Epithelial cell of esophagus (primary cell): ENCODE measurements at places on chromosomes 7 and 10.

DNA sequence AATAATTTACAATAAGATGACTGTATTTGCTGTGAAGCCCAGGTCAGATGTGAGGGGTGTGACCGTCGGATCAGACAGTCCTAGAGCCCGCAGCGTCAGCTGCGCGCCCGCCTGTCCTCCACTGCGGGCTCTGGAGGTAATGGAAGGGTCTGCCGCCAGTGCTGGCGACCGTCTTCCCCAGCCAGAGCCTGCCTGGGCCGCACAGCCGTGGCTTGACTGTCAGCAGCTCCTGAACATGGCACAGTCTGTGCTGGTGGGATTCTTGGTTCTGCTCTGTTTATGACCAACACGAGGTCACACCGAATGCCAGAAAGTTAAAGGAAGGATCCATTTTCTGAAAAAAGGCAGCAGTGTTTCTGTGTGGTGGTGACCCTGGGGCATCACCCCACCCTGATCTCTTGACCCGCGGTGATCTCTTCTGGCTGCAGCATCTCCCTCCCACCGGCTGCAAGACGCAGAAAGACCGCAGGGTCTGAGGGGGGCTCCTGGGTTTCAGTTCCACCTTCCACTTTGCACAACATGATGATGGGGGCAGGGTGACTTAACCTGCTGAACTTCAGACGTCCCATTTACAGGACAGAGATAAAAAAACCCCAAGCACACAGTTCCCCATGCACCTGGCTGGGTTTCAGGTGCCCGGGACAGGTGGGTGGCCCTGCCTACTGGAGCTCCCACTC lies 103.7 kb downstream of the DNAJB6 start:
- DNase-seq, result no peak

- peak; percentile 94 for DNase-seq
Observed at GRCh38 chr7:13981070-13981469, 8.4 kb downstream of the ETV1 start.

DNA sequence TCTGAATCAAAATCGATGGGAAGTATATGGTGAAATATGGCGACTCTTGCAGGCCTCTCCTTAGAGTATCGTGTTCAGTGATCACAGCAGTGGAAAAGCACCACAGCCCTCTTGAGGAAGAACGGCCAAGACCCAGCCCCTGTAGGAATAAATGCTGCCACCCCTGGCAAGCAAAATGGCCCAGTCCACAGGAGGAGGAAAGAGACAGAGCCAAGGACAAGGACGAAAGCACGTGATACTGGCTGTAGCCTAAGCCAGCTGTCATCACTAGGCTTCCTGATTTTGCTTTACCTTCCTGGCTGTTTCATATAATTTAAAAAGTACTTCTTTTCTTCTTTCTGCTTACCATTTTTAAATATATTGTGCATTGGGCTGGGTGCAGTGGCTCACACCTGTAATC lies 395.0 kb upstream of the SHH start:
- DNase-seq, result no peak

GRCh38 chr10:17418249-17418648 lies 36.1 kb downstream of the ST8SIA6 start:
- peak; percentile 42 for DNase-seq

DNA sequence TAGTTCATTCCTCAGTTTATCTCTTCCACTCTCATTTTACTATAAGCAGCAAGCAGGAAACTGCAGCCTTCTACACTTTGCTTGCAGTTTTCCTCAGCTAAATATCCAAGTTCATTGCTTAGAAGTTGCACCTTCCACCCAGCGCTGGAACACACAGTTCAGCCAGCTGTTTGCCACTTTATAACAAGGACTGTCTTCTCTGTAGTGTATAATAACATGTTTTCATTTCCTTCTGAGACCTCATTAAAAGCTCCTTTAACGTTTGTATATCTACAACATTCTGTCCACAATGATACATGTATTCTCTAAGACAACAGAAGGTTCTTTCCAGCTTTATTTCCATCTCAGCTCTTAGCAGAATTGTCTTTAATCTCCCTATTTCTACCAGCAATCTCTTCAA lies 74.1 kb downstream of the GNAI1 start:
- no peak for DNase-seq

DNA sequence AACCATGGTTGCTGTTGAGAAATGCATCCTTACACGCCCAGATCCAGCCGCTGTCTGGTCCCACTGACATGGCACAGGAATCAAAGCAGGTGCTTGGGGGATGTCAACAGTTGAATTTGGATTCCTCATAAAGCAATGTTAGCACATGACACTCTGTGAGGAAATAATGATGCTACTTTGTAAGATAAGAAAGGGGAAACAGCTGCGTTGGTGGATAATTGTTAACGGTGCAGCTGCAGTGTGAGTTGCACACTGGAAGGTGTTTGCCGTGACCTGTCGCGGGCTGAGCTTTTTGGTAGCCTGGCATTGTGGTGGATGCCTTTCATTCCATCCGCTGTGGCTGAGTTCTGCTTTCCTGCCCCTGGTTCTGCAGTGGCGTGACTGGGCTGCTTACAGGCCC lies 113.9 kb downstream of the MGMT start:
- DNase-seq, result no peak

DNA sequence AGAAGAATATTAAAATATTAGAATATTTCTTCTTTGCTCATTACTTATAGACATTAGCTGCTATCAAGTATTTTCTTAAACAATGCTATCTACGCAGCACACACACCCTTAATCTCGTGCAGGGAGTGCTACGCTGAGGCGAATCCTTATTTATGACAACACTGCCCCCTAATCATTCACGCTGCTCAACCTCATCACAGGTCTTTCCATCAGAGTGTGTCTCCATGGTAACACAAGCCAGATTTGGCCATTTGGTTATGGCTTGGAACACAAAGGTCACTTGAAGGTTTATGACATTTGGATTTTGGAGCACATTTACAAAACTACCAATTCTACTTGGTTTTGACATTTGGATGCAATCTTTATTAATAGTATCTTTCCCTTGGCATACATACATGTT lies 45.4 kb upstream of the MYO3A start:
- DNase-seq, result no peak

DNA sequence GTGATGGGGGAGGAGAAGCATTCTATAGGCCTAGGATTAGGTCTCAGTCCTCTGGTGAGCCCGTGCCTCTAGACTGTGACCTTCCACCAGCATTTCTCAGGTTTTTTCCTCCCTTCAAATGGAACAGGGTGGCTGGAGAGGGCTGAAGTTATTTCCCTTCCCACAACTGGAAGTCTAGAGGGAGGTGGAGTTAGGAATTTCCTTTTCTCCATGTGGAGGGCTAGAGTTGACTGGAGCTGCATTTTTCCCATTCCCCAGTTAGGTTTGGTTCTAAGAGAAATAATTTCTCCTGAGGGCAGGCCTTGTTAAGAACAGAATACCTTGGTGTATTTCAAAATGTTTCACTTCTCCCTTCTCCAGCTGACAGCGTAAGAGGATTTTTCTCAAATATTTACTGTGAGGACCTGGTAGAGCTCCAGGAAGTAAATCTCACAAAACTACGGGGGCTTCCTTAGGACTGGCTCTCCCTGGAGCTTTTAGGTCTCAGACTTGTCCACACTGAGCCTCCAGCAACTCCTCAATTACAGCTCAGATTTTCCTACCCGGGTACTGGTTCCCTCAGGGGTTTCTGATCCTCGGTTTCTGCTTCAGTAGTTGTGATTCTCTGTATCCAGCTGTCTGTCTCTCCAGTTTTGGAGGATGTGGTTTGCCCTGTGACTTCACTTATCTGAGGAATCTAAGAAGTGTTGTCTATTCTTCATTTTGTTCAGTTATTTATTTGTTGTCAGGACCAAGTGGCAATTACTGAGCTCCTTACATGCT lies 6.0 kb upstream of the REEP3 start:
- DNase-seq, result peak; percentile 34

DNA sequence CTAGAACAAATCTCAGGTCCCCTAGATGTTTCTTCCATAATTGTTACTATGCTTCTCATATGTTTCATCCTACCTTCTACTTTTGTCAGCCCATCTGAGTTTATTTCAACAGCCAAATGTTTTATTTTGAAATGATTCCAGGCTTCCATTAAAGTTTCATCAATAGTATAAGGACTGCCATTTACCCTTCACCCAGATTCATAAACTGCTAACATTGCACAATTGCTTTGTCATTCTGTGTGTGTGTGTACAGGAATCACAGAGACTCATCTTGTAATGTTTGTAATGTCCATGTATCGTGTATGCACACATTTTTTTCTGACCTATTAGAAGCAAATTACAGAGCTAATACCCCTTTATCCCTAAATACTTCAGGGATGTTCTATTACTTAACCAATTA lies 25.5 kb downstream of the MMRN2 start:
- DNase-seq, result peak; percentile 79

GRCh38 chr7:80768756-80769155 lies 130.3 kb downstream of the CD36 start:
- DNase-seq, result no peak

- DNase-seq, result peak; percentile 94
Observed at GRCh38 chr7:16801111-16801542, 3.7 kb downstream of the AGR2 start.

- no peak for DNase-seq
Observed at GRCh38 chr10:64277536-64277935, 756.3 kb downstream of the REEP3 start.

GRCh38 chr7:135273581-135273980 lies 39.9 kb downstream of the STRA8 start:
- no peak for DNase-seq

GRCh38 chr10:82319562-82319961 lies 444.6 kb downstream of the NRG3 start:
- DNase-seq, result no peak

GRCh38 chr7:44415047-44415446 lies 75.4 kb downstream of the NUDCD3 start:
- peak; percentile 59 for DNase-seq

GRCh38 chr7:66683770-66684123 lies 55.1 kb downstream of the KCTD7 start:
- DNase-seq, result no peak

GRCh38 chr10:42638821-42639270 lies 476 bp upstream of the ZNF33B start:
- no peak for DNase-seq

GRCh38 chr10:122894261-122894944 lies 15.0 kb upstream of the FAM24B start:
- no peak for DNase-seq

GRCh38 chr10:87531908-87532622 lies 27.4 kb downstream of the MINPP1 start:
- no peak for DNase-seq

DNA sequence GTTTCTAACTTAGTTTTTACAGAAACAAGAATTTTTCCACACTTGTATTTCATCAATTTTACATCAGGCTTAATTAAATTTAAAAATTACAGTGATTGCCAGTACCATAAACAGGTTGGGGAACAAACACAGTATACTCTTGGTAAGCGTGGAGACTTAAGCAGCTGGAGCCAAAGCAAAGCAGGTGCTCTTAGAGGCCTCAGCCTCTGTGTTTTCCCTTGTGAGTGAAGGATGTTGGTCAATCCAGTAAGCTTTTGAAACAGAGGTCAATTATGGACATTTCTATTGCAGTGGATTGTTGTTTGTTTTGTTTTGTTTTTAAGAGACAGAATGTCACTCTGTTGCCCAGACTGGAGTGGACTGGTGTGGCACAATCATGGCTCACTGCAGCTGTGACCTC lies 100.6 kb upstream of the CELF2 start:
- no peak for DNase-seq

GRCh38 chr7:151883857-151884256 lies 6.9 kb upstream of the PRKAG2 start:
- DNase-seq, result no peak

- DNase-seq, result no peak
Observed at GRCh38 chr7:107932805-107933204, 41.8 kb downstream of the DLD start.

DNA sequence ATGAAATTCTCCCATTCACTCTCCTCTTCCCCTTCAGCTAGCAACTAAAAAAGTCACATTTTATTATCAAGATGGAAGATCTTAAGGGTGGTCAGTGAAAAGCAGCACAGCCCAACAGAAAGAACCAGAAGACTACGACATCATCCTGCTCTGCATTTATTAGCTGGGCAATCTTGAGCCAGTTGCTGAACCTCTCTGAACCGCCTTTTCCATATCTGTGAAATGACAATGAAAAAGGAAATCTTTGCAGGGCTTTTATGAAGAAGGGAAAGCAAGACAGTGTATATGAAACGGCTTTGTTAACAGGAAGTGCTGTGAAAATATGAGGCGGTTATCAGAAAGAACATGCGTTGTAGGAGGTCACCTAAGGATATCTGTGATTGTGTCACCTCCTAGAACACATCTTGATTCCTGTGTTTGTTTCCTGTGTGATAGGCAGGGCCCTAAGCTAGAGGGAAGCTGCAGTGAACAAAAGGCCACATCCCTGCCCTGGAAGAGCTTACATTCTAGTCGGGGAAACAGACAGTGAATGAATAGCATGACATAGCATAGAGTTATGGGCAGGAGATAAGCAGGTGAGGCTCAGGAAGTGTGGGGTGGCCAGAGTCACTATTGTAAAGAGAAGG lies 36.0 kb upstream of the KCNMA1 start:
- DNase-seq, result no peak

DNA sequence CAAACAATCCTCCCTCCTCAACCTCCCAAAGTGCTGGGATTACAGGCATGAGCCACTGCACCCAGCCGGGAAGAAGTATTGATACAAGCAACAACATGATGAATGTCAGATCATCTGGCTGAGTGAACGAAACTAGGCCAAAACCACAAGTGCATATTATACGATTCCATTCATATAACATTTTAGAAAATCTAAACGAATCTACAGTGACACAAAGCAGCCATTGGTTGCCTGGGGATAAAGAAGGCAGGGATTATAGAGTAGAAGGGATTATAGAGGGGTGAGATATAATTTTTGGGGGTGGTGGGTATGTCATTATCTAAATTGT lies 11.5 kb upstream of the RHBDD2 start:
- no peak for DNase-seq

- no peak for DNase-seq
Observed at GRCh38 chr7:90900628-90901356, 304.7 kb downstream of the CDK14 start.

- DNase-seq, result peak; percentile 42
Observed at GRCh38 chr10:79400146-79401004, 45.0 kb downstream of the ZCCHC24 start.

- DNase-seq, result no peak
Observed at GRCh38 chr10:71379118-71379766, 17.5 kb upstream of the CDH23 start.

- DNase-seq, result no peak
Observed at GRCh38 chr7:126489874-126490273, 762.9 kb downstream of the GRM8 start.

DNA sequence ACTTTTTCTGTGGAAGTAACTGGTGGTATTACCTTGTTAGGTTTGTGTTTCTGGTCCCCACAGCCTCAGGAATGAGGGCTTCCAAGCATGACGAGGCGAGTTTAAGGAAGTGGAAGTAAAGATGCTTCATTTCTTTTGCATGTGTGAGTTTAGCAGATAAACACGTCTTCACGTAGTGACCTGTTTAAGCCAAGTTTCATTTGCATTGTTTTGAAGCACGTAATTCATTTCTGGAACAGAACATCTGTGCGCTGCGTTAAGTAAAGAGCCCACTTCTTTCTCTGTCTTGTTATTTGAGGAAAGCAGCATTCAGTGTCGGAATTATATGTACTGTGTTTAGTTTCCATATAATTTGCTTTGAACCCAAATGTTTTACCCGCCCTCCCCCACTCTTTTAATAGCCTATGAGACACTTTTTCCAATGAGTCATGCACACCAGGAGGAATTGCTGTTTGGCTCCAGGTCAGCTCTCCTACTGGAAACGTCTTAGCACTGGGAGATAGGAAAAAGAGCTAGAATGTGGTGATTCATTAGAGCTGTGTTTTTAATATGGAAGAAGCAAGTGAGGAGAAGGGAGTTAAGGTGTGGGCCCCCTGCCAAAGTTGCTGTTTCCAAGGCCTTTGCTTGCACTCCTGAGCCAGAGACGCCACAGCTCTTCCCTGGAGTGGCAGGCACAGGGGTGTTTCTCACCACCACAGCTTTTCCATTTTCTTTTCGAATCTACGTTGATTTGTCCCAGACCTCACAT lies 36.7 kb downstream of the BTBD16 start:
- peak; percentile 95 for DNase-seq
